EH (cell line): ENCODE measurements at places on chromosomes 1 and 21.
A peak's percentile ranks its signal among the peaks of the same experiment; 100 is the strongest.

DNA sequence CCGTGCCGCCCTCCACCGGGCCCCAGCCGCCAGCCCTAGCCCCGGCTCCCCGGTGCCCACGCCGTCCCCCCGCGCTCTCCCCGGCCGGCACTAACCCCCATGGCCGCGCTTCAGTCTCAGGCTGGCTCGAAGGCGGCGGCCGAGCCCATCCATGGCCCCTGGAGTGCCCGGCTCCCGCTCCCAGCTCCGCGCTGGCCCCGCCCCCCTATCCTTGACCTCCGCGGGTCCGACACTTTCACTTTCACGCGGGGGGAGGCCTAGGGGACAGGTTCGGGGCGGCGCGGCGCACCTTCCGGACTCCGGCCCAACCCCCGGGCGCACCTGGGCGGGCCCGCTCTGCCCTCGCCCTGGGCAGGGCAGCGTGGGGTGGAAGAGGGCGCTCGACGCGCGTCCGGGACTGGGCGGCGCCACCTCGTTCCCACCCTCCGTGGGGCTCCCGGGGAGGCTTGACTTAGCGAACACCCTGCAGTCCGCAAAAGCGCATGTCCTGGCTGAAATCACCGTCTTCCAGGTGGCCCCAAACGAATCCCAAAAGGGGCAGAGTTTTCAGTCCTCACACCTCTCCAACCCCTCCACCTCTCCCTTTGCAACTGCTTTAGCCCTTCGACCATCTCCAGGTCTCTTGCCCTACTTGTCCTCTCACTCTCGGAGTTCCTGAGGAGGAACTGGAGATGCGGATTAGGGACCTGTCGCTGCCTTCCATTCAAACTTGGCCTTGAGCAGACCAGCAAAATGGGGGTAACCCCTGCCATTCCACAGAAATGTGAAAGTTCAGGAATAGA lies 3.9 kb upstream of the DENND2D start:
- DNase-seq = no peak

GRCh38 chr1:232980355-232980978 lies 30.1 kb downstream of the NTPCR start:
- peak; percentile 19 for DNase-seq

GRCh38 chr1:40708750-40709099 lies 17.2 kb downstream of the NFYC start:
- peak; percentile 87 for DNase-seq

GRCh38 chr1:199724049-199724448 lies 303.5 kb upstream of the NR5A2 start:
- no peak for DNase-seq

DNA sequence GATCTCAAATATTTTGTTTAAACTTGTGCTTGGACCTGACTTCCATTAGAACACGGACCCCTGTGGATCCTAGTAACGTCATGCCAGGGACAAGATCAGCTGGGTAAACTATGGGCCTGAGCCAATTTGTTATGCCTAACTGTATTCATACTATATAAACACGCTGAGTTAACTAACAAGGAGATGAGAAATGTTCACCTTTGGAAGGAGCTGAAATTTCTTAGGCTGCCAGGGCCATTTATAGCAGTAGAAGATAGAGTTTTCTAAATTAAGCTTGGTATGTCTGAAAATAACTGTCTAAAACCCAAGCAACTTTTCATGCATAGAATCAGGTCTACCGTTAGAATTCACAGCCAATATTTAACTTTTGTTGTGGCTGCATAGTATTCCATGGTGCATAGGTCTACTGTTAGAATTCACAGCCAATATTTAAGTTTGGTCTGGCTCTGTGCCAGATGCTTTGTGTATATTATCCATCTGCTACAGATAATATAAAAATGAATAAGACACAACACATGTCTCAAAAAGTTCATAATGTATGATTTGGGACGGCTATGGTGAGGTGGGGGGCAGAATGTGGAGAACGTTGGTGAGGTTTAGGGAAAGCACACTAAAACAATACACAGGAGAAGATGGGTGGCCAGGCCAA lies 61.5 kb downstream of the NMNAT2 start:
- DNase-seq = no peak
